ENCODE measurements at places on chromosomes 13 and 19. TPM values are rescaled to one million over a fixed set of nuclear protein-coding genes. Genes with fewer than 3 reads are reported as not detected.

Gene CELF5
- 0.17 TPM for total RNA-seq

DNA sequence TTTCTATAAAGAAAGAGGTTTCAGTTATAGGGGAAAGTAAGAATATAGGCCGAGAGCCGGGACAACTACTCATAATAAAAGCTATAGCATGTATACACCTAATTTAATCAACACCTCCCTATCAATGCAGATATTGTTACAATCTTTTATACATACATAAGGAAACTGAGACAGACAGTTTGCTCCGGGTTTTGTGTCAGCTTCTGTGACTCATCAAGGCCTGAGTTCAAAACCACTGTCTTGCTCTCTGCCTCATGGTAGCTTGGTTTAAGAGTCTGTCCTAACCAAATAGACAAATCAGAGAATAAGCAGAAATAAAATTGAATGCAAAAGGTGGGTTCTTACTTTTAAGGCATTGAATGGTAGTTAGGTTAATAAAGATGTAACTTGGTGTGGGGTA, 222.9 kb downstream of the GGACT start:
- no peak for DNase-seq

Gene DENND1C
- total RNA-seq, result 4.6 TPM

DNA sequence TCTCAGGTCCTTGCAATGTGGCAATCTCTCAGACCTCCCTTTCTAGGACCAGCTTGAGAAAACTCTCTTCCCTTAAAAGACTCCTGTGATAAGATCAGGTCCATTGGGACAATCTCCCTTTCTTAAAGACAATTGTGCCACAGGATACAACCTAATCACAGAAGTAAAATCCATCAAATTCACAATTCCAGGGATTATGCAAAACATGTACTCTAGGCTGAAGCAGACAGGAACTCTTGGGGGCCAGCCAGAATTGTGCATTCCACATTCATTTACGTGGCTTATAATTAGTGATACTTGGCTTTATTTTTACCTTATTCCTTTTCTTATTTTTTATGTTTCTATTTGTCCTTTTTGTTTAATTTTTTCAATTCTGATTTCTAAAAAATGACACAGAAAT, 257.9 kb downstream of the KLF12 start:
- DNase-seq, result no peak

Gene PPP1R12C
- 62.9 TPM for total RNA-seq

DNA sequence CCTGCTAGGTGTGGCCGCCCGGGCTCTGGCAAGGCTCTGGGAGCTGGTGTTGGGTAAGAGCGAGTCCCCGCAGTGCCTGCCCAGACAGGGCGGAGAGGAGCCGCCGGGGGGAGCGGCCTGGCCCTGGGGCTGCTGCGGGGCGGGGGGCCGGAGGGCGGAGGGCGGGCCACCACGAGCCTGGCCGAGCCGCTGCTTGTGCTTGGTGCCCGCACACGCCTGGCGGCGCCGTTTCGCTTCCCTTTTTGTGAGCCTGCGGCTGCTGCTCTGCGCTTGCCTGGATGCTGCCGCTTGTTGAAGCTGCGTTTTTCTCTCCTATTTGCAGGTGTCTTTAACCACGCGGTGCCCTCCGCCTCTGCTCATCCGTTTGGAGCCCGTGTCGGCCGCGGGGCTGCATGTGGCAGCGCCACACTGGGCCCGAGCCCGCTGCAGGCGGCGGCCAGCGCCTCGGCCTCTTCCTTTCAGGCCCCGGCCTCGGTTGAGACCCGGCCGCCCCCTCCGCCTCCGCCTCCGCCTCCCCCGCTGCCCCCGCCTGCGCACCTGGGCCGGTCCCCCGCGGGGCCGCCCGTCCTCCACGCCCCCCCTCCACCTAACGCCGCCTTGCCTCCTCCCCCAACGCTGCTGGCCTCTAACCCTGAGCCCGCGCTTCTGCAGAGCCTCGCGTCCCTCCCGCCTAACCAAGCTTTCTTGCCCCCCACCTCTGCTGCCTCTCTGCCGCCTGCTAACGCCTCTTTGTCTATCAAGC, 8.5 kb downstream of the PLEKHJ1 start:
- no peak for DNase-seq

Gene BICRA
- total RNA-seq, result 13.8 TPM

Gene ZNF723
- total RNA-seq, result not detected

Gene C13orf42
- not detected for total RNA-seq

Gene CEACAM16
- not detected for total RNA-seq

- DNase-seq, result no peak
These were observed 9.1 kb downstream of the TM6SF2 start for GRCh38 chr19:19263886-19264487.

GRCh38 chr19:29517412-29517811, 8.4 kb upstream of the VSTM2B start:
- DNase-seq, result no peak

- DNase-seq, result no peak
These were observed 28.5 kb upstream of the PSPC1 start for GRCh38 chr13:19810996-19811881.

DNA sequence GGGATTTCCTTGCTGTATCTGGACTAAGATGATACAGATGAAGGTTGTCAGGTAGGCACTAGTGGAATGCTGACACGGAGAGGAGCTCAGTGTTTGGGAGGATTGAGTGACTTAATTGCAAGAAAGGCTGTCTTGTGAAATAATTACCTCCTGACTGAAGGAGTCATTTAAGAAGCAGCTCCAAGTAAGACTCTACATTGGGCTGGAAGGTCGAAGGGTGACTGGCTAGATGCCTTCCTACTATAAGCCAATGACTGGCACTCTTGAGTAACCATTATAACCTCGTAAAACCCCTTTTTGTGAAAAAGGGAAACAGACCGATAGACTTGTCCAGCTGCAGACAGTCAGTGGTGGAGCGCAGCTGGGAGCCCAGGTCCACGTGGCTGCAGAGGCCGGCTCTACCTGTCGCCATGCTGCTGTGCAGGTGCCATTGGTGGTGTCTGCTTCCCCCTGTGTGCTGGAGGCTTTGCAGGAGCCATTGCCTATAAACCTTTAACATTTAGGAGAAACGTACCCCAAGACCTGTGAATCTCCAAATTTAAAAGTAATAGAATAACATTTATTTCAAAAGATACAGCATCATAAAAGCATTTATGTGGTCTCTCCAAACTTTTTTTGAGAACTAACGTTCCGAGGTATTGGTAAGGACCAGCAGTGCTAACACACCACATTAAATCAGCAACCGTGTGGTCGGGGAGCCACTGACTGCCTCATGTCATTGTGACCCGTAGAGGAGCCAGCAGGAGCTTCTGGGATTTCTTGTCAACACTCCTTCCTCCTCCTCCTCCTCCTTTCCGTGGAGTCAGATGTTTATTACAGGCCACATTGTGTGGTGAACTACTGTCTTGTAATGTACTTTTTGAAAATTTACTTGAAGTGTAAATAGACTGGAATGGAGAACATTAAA, 80.4 kb upstream of the TEX29 start:
- no peak for DNase-seq

DNA sequence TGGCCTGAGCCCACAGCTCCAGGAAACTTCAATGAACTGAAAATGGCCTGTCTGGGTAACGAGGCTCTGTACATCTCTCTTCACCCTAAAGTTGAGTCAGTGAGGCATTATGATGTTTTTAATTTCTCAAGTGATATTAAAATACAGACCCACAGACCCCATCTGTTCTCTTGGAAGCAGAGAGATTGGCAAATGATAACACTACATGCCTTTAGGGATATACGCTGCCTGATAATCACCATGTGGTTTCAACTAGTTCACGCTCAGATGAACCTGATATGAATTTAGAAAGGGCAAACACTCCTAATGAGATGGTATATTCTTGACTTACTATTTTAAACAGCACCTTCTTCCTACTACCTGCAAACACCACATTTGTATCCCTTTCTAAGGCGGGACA, 127.5 kb downstream of the RFC3 start:
- DNase-seq, result no peak

DNA sequence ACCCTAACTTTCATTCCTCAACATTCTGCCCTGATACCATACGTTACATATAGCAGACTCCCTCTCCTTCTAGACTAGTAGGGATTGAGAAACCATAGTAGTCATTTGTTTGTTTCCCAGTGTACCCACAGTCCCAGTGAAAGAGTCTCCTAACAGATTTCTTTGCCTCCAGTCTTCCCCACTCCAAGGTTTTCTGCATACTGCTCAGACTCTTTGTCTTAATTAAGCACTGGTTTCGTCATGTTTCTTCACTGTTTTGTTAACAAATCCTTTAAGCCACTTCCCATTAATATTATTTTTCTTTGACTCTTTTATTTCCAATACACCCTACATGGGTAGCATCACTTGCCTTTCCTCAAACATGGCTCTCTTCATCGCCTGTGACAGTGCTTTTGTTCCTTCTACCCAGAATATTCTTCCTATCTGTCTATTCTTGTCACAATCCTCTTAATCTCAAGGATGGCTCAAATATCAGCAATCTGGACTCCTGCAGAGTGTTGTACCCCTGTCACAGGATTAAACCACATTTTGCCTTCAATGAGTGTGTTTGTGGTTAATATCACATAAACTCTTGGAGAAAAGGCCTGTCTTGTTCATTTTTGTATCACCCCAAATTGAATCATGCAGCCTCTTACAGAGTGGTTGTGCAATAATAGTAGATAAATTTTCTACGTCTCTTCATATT, 92.7 kb upstream of the KLF12 start:
- no peak for DNase-seq

GRCh38 chr13:114341003-114341777, 26.9 kb downstream of the CHAMP1 start:
- no peak for DNase-seq

DNA sequence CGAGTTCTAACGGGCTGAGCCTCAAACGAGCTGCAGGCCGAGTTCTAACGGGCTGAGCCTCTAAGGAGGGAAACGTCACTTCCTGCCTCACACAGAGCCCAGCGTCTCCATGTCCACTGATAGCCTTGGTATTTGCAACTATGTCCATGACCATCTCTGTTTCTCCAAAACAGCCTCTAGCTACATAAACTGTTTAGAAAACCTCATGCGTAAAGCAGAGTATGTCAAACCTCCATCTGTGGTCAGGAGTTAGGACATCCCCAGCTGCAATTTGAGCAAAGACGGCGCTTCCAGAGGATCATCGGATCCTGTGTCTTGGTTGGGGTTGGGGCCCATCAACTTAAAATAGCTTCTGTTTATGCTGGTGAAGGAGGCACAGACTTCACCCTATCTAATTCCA, 20.8 kb downstream of the RASA3 start:
- DNase-seq, result no peak

Gene ZFP14
- 2.5 TPM for total RNA-seq

DNA sequence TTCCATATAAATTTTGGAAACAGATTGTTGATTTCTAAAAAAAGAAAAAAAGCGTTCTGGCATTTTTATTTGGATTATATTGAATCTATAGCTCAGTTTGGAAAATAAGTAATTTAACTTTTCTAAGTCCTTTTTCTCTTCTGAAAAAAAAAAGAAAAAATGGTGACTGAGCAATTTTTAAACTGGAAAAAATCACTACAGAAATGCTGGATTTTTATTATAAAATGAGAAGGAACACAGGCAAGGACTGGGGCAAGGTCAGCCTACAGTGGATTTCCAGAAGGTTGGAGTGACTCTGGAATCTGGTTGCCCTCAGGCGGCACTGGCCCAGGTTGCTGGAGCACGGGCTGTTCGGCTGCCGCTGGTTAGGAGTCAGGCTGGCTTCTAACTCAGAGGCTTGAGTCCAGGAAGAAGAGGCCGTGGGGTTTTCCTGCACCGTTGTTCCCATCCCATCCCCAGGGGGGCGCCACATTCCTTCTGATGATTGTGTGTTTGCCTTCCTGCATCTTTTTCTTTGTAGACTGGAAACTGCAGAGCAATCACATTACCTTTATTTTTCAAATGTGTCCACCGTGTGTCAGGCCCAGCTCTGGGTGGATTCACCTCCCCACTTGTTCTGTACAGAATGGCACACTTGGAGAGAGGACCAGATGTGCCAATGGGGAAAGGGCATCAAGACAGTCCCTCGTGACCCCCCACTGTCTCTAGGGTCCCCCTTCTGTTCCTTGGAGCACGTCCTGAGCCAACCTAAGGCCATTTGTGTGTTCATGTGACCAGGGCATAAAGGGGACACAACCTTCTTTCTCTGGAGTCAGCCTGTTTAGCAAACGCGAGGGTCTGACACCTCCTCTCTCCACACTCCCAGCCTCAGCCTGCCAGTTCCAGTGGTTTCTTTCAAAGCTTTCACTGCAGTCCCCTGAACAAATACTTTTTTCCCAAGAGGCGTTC, 44.5 kb upstream of the GTF3A start:
- DNase-seq, result no peak

DNA sequence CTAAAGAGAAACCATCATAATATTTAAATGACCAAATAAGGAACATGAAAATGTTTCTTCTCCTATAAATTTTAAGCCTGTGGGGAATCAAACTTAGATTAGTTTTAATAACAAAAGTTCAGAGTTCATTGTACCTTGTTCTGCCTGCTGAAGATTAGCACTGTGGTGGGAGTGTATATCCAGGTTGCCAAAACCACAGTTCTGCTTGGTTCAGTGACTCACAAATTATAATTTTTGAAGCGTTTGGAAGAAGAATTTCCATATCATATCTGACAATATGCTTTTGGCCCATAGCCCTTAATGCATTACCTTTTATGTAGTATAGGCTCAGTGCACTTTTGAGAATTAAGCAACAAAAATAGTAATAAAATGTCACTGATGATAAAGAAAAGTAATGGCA, 545.2 kb downstream of the GPC6 start:
- no peak for DNase-seq

DNA sequence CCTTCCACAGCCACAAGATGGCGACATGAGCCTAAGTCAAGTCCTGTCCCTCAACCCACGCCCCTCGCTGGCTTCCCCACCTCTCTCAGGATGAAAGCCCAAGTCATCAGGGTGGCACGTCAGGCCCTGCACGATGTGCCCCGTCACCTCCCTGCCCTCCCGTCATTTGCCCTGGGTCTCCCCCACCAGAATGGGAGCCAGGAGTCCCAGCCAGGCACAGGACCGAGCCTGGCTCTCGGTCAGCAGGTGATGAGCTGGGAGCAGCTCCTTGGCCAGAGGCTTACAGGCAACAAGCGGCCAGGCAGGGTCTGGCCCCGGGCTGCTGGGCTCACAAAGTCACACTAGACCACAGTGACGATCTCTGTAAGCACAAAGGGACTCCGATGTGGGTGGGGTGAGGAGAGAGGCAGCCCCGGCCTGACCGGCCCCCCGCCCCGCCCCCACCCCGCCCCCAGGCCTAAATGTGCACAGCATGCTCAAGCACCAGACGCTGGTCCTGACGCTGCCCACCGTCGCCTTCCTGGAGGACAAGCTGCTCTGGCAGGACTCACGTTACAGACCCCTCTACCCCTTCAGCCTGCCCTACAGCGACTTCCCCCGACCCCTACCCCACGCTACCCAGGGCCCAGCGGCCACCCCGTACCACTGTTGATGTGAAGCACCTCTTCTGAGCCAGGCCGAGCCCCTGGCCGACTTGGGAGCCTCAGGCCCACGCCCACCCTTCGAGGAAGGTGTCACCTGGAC, 7.3 kb downstream of the MRPL4 start:
- no peak for DNase-seq

Gene TMEM145
- total RNA-seq, result 4.9 TPM

Data from kidney epithelial cell (primary cell).